Stimulated activated CD4-positive, alpha-beta T cell treated with anti-CD3 and anti-CD28 coated beads, Interleukin-2, amount 100 ng/mL, for 48 hours (primary cell): ENCODE measurements at places on chromosomes 2 and 18.

- no peak for DNase-seq
Observed at GRCh38 chr2:62293490-62294271, 97.8 kb downstream of the B3GNT2 start.

- DNase-seq = no peak
Observed at GRCh38 chr2:189719571-189719970, 43.0 kb downstream of the OSGEPL1 start.

DNA sequence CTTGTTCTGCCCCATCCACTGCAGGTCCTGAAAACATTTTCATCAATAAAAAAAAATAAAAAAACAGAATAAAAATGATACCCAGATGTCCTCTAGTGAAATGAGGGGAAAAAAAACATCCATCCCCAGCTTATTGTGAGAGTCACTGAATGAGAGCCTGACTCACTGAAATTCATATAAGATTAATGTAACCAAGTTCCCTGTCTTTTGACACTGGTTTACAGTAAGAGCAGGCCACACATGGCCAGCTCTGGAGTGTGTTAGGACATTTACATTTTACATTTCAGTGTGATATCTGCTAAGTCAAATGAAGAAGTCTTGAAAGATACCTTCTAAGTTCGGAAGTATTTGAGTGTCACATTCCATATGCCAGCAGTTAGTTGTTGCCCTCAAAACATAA is 21.1 kb upstream of the IL18R1 start:
- no peak for DNase-seq

DNA sequence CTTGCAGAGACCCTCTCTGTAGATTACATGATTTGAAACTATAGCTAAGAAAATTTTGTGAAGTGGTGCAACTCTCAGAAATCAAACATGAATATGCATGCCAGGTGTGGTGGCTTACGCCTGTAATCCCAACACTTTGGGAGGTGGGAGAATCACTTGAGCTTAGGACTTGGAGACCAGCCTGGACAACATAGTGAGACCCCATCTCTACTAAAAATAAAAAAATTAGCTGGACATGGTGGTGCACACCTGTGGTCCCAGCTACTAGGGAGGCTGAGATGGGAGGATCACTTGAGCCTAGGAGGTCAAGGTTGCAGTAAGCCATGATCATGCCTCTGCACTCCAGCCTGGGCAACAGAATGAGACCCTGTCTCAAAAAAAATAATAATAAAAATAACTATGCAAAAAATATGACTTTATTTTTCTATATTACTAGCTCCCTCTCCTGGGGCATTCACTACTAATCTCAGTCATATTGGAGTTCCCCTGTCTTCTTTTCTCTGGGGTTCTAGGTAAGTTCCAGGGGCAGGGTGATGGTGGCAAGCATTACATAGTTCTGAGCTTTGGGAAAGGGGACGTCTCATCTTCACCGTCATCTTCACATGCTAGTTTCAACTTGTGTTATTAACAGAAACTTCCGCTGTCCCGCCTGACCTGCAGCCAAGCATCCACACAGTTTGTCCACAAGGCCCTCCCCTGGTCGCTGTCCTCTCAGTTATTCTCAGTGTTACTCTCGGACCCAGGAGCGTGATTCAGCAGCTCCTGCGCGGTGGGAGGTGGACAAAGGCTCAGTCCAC is 96.8 kb upstream of the MBOAT2 start:
- no peak for DNase-seq

DNA sequence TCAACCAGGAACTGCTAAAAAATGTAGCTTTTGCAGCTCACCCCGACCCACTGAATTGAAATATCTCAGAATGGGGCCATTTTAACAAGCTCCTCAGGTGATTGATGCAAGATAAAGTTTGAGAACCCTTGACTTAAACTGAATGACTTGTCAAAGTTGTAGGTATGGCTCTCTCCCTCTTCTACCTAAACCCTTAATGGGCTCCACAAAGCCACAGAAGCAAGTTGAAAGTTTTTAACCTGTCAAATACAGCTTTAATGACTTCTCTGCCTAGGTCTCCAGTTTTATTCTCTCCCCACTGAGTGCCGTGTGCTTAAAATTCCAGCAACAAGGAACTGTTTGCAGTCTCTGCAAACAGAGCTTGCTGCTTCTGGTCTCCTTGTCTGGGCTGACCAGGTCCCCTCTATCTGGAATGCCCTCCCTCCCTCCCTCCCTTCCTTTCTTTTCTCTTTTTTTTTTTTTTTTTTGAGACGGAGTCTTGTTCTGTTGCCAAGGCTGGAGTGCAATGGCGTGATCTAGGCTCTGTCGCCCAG is 19.7 kb upstream of the RNF125 start:
- no peak for DNase-seq

- DNase-seq = no peak
Observed at GRCh38 chr2:227545990-227546389, 52.7 kb upstream of the SCYGR2 start.

DNA sequence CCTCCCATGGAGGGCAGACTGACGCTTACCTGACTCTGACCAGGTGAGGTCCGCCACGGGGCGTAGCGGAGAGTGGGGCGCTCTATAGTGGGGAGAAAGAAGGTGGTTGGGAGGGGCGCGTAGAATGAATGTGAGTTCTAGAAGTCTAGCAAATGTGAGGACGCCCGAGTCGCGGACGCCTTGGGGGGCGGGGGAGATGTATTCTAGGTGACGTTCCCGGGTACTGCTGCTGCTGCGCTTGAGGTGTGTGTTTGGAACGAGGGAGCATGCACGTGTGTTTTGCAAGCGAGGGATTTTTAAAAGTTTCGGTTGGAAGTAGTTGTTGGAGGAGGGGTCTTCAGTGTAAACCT is 758 bp downstream of the RIF1 start:
- DNase-seq = peak; percentile 26

DNA sequence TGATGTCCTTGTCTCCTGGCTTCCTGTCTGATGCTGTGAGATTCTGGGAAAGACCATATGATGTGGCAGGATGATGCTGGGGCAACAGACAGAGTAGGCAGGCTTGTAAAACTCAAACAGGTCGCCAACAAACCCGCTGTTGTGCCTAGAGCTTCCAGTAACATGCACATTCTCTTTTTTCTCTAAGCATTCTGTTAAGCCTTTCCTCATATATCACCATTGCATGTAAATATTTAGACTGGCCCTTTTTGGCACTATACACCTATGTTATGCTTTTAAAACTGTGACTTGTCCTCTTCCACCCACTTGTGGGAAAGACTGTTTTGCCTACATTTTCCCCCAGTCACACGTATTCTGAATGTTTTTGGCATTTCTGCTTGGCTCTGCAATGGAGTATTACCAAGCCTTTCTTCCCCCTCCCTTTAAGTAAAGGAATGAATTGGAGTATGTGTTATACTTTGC is 250.4 kb upstream of the TANK start:
- DNase-seq = no peak

GRCh38 chr2:229486673-229487072 is 215.6 kb upstream of the PID1 start:
- DNase-seq = no peak

DNA sequence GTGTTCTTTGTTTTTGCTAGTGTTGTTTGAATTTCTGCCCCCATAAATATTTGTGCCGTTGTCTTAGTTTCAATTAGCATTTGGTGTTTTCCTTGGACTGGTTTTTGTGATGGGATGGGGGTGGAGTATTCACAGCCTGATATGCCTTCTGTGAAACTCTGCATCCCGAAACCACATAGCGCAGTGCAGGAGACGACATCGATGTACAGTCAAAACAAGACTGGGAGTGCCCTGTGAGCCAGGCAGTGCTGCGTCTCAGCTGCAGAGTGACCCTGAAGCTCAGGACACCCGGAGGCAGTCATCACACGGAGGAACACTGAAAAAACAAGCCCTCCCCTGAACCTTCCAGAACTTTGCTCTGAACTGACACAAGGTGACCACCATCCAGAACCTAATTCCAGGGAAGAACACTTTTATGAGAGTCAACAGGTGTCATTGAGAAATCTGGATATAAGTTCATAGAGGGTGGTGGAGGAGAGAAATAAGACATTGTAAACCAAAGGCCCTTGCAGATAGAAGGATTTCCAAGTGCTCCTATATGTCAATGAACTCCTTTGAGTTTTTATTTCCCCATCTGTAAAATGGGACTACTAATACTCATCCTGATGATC is 61.2 kb upstream of the CABLES1 start:
- no peak for DNase-seq

GRCh38 chr2:43448011-43448821 is 147.6 kb downstream of the THADA start:
- DNase-seq = no peak

DNA sequence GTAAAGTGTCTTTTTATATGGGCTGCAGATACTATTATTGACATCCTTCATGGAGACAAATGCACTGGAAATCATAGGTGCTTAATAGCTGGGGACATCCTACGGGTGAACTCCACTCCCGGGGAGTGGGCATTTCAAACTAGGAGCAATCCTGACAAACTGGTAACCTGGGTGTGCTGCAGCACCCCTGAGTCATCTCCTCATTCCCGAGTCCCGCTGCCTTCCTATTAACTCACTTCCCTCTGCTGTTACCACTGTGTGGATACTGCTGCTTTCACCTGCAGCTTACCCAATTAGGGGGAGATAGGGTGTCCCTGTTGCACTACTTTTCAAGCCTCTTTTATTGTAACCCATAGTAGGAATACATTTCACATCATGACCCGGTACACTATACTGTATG is 134.2 kb downstream of the RAPGEF4 start:
- DNase-seq = no peak

DNA sequence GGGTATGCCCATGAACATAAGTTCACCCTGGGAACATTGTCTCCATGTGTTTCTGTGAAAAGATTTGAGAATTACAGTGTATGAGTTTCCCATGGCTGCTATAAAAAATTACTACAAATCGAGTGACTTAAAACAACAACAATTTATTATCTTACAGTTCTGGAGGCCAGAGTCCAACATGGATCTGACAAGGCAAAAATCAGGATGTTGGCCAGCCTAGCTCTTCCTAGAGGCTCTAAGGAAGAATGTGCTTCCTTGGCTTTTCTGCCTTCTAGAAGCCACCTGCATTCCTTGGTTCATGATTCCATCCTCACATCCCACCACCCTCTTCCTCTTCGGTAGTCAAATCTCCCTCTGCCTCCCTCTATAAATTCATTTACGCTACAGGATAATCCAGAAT is 38.6 kb downstream of the FAM124B start:
- DNase-seq = no peak

DNA sequence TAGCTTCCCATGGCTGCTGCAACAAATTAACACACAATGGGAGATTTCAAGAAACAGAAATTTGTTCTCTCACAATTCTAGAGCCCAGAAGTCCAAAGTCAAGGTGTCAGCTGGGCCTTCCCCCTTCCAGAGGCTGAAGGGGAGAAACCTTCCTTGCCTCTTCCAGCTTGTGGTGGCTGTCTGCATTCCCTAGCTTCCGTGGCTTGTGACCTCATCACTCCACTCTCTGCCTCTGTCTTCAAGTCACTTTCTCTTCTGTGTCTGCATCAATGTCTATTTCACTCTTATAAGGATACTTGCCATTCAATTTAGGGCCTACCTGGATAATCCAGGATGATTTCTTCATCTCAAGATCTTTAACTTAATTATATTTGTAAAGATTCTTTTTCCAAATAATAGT is 16.8 kb upstream of the SRBD1 start:
- no peak for DNase-seq

DNA sequence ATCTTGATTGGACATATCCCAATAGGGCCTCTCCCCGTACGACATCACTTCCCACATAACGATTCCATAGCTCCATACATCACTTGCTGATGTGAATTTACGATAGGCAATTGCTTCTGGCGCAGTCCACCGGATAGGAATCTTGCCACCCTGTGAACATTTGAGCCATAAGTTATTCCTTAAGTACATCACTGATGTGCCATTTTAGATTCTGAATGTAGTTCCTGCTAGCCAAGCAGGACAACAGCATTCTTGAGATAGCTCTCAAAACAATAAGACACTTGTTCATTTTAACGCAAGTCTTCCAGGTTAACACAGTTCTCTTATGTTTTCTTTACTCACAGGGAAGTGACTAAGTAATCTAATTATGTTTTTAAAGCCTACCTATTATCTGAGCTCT is 138.0 kb downstream of the EPHA4 start:
- DNase-seq = no peak

DNA sequence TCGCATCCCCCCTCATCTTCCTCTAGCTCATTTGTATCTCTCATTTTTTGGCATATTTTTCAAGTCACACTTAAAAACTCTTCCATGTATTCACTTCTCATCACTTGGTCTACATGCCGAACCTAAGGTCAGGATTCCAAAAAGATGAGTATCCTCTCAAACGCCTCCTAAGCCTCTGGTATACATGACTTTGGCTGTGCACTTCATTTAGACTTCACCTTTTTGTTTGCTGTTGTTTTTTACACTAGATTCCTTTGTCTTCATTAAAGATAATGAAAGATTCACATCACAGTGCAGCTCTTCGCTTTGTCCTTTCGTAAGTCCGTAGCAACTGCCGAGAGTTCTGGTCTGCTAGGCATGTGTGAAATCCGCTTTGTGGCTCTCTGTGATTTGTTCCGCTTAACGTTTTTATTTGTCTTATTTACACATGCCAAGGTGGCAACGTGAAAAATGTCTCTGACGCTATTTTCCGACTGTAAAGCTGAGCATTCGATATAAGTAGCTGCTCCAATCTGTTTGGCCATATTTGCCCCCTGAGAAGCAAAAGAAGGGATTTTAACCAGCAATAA is 17.7 kb downstream of the RND3 start:
- DNase-seq = no peak

DNA sequence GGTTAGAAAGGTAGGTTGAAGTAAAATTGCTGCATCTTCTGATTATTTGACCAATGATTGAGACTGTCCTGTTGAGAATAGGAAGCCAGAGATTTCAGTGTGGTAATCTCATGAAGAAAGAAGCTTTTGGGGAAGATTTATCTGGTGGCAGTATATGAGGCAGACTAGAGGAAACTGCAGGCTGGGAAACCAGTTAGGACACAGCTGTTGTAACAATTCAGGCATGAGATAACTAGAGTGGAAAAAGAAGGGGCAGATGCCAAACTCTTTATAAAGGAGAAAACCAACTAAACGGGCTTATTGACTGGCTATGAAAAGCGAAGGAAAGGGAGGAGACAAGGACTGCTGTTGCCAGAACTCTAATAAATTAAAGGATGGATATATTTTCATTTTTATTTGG is 155.6 kb downstream of the TTC27 start:
- DNase-seq = no peak

DNA sequence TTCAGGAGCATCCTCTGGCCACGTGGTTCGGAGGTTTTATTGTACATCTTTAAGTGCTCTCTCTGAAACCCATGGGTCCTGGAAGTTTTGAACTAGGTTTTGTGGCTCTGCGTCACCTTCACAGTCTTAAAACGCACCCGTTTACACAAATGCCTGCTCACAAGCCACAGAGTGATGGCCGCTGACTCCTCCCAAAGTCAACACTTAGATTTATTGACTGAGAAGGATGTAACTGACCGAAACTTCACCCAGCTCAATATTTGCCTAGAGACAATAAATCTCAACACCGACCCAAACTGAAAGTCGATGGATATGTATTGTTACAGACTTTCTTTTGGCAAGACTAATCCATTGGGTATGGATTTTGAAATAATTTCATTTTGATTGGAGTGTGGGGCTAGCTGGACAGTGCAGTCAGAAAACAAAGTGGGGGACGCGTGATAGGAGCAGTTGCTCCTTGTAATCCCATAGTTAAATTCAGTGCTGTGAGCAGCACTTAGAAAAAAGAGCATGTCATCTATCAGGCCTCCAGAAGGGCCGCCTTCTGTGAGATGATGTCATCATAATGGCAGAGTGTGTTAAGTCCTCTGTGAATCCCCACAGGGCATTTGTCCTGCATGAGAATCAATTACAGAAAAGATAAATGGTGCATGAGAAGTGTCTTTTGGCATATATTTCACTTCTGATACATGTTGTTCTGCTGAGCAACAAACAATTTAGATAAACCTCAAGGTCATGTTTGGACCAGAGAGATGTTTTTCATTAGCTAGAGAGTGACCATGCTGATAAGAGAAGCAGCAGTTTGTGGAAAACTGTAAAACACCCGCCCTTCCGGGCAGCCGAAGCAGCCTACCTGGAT is 183.7 kb downstream of the INO80D start:
- DNase-seq = no peak
